ENCODE measurements at places on chromosomes 16 and 17.
A peak's percentile ranks its signal among the peaks of the same experiment; 100 is the strongest.

DNA sequence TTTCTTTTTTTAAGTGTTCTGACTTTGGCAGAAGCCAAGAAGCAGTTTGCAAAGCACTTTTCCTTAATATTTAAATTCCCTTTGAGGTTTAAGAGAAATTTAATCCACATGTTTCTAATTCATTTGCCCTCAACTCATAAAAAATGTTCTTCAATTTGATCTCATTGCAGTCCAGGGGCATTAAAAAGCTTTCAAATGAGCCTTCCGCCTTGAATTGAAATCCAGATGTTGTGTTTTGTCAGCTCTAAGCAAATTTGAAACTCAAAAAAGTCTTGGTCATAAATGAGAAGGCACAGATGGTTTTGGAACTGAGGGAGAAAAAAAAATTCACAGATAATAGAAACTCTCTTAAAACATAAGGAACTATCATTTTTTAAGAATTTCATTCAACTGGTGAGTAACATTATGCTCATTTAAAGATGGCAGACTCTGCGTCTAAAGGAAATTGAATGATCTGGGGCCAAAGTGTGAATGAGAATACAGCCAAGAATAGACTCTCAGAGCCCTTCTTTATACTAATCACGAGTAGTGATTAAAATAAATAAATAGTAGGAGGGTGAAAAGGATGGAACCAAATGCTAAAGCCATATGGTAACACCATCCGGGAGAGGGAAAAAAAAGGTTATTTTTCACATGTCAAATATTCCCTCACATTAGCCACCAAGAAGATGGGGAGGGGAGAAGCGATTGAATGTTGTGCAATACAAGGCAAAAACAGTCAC is 1304.7 kb downstream of the CDH8 start:
- no peak overlapping the region for H3K27ac ChIP-seq
- no peaks in the 10 kb centered on the region for H3K27me3 ChIP-seq
- H3K4me1 ChIP-seq, result no peaks in the 10 kb centered on the region
- DNase-seq, result no peak

DNA sequence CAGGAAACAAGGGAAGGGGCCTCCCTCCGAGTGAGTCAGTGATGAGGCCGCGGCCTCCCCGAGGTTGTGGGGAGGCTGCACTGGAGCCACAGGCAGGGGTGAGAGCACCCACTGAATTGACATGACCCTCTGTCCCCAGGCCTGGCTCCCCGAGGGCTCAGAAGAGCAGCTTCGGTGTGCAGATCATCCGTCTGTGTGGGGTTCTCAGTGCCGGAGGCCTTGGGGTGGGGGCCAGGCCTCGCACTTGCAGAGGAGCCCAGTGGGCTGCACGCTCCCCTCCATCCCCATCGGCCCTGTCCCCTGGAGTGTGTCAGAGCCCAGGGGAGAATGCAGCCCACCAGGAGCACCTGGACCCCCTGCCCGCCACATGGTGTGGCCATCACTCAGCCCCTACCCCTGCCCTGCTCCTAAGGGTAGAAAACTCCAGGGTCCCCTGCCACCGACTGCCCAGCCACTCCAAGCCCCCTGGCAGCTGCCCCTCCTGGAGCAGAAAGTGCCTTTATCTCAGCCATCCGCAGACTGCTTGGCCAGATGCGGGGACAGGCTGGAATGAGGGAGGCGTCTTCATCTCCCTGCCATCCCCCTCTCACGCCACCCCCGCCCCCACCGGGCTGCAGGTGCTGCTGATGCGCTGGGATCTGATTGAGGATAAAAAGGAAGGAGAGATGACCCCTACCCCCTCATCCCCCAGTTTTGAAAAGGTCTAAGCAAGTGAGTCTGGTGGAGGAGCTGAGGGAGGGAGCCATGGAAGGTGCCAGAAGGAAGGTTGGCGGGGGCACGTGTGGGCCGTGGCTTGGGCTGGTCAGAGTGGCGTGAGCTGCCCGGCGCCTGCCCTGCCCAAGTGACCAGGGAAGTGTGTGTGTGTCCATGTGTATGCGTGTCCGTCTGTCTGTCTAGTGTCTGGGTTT is 358.3 kb downstream of the SEC14L1 start:
- no peaks in the 10 kb centered on the region for H3K36me3 ChIP-seq
- H3K4me1 ChIP-seq, result peaks cover 10% of the 10 kb centered on the region

- H3K27ac ChIP-seq, result peak overlapping the region; percentile 82
- DNase-seq, result no peak
- no peak overlapping the region for H3K4me3 ChIP-seq
- H3K4me1 ChIP-seq, result peaks cover 77% of the 10 kb centered on the region
- no peaks in the 10 kb centered on the region for H3K36me3 ChIP-seq
Observed at GRCh38 chr17:17097763-17098345, 55.6 kb downstream of the MPRIP start.

DNA sequence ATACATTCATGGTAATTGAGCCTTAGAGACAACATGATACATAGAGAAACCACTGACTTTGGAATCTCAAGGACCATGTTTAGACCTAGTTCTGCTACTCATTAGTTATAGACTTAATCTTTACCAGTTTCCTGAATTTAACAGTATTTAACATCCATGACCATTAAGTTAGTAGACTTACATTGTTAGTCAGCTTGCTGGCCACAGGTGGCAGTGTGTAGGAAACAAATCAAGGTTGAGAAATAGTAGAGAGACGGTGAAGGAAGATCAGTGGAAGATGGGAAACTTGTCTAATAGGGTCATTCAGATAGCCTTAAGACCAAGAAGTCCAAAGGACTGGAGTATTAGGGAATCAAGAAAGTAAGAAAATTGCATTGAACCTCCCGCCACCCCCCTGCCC is 31.0 kb downstream of the OMG start:
- H3K4me3 ChIP-seq, result no peak overlapping the region
- H3K36me3 ChIP-seq, result no peaks in the 10 kb centered on the region
- no peaks in the 10 kb centered on the region for H3K27me3 ChIP-seq
- H3K4me1 ChIP-seq, result peaks cover 9% of the 10 kb centered on the region

DNA sequence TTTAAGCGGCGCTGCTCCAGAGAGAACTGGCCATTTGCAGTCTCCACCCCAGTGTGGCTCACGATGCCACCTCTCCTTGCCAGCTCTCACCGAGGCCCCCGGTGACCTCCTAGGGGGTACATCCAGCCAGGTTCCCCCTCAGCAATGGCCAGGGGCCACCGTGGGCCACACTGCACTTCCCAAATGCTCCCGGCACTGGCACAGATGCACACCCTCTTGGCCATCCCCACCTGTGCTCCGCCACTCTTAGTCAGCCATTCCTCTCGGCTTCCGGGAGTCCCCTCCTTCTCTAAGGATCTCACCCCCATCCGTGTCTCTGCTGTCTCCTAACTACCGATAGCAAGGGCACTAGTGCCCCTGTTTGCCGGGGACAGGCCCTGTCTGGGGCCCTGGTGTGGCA is 25.8 kb downstream of the MLYCD start:
- H3K4me3 ChIP-seq, result no peak overlapping the region
- peaks cover 6% of the 10 kb centered on the region for H3K36me3 ChIP-seq
- no peak overlapping the region for H3K27ac ChIP-seq
- H3K27me3 ChIP-seq, result no peaks in the 10 kb centered on the region
- DNase-seq, result no peak

DNA sequence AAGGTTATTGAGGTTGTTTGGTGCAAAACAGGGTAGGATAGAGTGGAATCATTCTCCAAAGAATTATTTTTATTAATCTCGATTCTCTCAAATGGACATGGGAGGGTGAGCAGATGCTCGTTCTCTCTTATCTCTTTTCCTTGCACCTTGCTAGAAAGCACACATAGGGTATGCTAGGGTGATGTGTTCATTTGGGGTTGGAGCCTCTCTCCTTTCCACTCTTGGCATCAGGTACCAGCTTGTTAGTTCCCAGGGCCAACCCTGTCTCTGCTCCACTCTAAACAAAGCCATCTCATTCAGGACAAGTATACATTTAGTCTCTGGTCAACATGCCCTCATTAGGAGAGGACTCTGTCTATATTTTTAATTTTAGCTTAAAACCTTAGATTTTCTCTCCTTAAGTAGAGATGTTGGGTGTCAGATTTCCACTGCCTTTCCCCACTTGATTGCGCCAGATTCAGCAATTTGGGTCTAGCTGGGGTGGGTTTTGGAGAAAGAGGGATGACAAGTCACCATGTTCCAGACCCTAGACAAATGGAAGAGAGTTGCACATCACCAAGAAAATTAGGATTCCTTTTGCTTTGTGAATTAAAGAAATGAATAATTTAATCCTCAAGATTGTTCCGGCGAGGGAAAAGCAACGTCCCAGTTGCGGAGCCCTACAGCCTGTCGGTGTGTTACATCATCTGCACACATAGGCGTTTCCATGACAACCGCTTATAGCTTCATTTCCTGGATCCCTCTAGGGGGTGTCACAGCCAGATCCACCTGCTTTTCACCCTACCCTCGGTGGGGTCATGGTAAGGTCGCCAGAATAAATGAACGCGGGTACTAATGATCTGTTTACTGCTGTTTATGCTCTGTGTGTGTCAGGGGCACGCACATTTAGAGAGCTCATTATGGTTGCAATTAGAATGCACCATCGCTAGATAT is 41.6 kb downstream of the SNX11 start:
- H3K4me1 ChIP-seq, result no peaks in the 10 kb centered on the region
- no peaks in the 10 kb centered on the region for H3K27me3 ChIP-seq
- DNase-seq, result no peak
- no peaks in the 10 kb centered on the region for H3K36me3 ChIP-seq
- H3K27ac ChIP-seq, result no peak overlapping the region
- no peak overlapping the region for H3K4me3 ChIP-seq

GRCh38 chr17:1629504-1630310 is 1.1 kb upstream of the SLC43A2 start:
- DNase-seq, result no peak
- peaks cover 16% of the 10 kb centered on the region for H3K4me1 ChIP-seq
- peak overlapping the region; percentile 95 for H3K27ac ChIP-seq
- H3K36me3 ChIP-seq, result no peaks in the 10 kb centered on the region
- peak overlapping the region; percentile 69 for H3K4me3 ChIP-seq

- H3K27ac ChIP-seq, result no peak overlapping the region
- no peaks in the 10 kb centered on the region for H3K36me3 ChIP-seq
- no peaks in the 10 kb centered on the region for H3K27me3 ChIP-seq
- no peak for DNase-seq
- no peaks in the 10 kb centered on the region for H3K4me1 ChIP-seq
- no peak overlapping the region for H3K4me3 ChIP-seq
Observed at GRCh38 chr17:31060791-31061550, 33.8 kb upstream of the NF1 start.

DNA sequence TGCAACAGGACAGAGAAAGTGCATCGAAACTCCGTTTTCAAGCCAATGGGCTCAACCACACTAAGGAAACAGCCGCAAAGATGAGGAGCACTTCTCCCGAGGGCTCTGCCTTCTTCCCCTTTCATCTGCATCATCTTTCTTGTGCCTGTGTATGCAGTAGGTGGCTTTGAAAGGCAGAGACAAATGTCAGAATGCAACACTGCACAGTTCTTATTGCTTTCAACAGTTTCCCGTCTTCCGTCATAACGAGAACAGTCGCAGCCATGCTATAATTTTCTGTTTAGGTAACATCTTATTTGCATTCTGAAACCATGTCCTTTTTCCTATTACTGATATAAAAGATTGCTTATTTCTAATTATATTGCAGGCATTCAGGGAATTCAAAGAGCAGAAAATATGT is 205.2 kb downstream of the SLC39A11 start:
- DNase-seq, result no peak
- no peaks in the 10 kb centered on the region for H3K27me3 ChIP-seq
- H3K4me3 ChIP-seq, result no peak overlapping the region

DNA sequence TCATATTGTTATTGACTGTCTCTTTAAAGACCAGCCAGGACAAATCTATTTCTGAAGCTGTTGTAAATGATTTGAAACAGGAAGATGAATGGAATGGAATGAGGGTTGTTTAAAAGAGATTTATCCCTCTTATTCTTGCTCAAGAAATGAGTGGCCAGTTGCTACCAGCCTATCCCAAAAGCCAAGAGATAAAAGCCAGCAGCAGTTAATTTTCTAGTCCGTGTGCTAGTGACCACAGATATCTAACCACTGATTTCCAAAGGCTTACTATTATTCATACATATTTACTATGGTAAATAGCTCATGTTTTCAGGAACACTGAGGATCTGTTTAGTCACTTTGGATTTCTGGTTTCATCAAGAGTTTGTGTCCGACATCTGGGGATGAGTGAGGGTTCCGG is 105.7 kb downstream of the CDH13 start:
- no peak overlapping the region for H3K27ac ChIP-seq
- peaks cover 14% of the 10 kb centered on the region for H3K4me1 ChIP-seq
- no peak for DNase-seq
- no peaks in the 10 kb centered on the region for H3K27me3 ChIP-seq
- H3K4me3 ChIP-seq, result no peak overlapping the region
- H3K36me3 ChIP-seq, result no peaks in the 10 kb centered on the region

DNA sequence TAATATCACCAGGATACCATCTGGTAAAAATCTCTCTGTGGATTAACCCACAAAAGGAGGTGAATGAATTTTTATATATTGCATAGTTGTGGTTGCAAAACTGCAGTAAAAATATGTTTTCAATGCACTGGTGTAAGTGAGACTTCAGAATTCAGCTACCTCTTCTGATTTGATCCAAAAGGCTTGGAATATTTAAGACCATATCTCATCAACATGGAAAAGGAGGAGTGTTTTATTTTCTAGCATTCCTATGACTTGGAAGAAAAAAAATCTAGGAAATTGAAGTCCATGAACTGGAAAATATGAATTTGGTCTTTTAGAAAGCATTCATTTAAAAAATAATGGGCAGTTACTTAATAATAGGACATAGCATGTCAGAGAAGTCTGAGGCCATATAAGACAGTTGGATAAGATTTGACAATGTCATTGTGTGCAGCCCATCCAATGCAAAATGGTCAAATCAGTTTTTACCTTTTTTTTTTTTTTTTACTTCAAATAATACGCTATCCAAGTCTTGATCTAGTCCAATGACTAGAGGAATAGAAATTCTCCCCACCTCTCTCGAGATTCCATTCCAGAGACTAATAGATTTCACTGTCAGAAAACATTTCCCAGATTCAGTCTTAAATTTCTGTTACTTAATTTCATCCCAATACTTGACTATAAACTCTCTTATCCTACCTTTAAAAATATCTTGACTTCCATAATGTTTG is 364.9 kb upstream of the PMFBP1 start:
- H3K27me3 ChIP-seq, result no peaks in the 10 kb centered on the region
- DNase-seq, result no peak
- no peak overlapping the region for H3K27ac ChIP-seq

GRCh38 chr17:72631568-72631948 is 460.9 kb downstream of the SLC39A11 start:
- H3K4me1 ChIP-seq, result no peaks in the 10 kb centered on the region
- H3K27me3 ChIP-seq, result no peaks in the 10 kb centered on the region
- no peak for DNase-seq
- no peak overlapping the region for H3K4me3 ChIP-seq

GRCh38 chr16:311725-312124 is 28.8 kb downstream of the PDIA2 start:
- DNase-seq, result no peak
- H3K4me3 ChIP-seq, result no peak overlapping the region
- H3K27ac ChIP-seq, result no peak overlapping the region
- peaks cover 40% of the 10 kb centered on the region for H3K36me3 ChIP-seq

DNA sequence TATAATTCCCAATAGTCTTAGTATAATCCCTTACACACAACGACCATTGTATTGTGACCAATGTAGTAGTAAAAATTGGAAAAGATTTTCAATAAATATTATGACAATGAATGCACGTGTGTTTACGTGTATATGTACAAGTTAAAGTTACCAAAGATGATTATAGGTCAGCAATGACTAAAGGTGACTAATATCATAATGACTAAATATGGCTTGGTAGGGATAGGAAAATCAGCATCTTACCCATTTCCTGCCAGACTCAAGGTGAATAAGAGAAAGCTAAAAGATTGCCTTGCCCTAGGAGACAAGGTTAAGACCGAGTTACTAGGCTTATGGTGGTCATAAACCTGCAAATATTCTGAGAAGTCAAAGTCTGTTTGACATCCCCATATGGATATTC is 34.4 kb downstream of the CPD start:
- H3K36me3 ChIP-seq, result no peaks in the 10 kb centered on the region
- H3K4me1 ChIP-seq, result no peaks in the 10 kb centered on the region
- H3K4me3 ChIP-seq, result no peak overlapping the region
- no peak for DNase-seq
- H3K27ac ChIP-seq, result no peak overlapping the region
- H3K27me3 ChIP-seq, result no peaks in the 10 kb centered on the region

All from vagina (tissue), 2 donors.